ENCODE measurements at places on chromosomes 4 and X. TPM values are rescaled to one million over a fixed set of nuclear protein-coding genes. Genes with fewer than 3 reads are reported as not detected.

GRCh38 chr4:29005838-29006237 is 1714.3 kb upstream of the PCDH7 start:
- no peak for DNase-seq

Gene BEX5
- 7.2 TPM for total RNA-seq

Gene GPAT3
- 9.1 TPM for total RNA-seq

Gene ADH1B
- total RNA-seq: 0.08 TPM

Gene PRKG2
- total RNA-seq: 2.3 TPM

DNA sequence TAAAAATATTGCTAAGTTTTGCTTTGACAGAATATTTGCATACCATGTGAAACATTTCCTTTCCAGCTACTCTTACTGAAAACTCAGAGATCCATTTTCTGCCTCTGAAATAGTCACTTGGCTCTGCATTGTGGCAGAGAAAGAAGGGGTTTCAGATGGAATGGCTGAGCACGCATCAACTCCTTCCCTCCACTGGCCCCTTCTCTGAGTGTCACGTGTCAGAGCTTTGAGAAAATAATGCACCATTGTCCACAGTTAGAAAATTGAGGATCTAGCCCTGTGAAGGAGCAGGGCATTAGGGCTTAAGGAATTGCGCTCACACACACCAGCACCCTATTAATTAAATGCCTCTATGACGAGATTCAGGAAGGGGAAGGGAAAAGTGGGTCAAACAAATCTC is 78.8 kb upstream of the FAT4 start:
- DNase-seq: no peak

DNA sequence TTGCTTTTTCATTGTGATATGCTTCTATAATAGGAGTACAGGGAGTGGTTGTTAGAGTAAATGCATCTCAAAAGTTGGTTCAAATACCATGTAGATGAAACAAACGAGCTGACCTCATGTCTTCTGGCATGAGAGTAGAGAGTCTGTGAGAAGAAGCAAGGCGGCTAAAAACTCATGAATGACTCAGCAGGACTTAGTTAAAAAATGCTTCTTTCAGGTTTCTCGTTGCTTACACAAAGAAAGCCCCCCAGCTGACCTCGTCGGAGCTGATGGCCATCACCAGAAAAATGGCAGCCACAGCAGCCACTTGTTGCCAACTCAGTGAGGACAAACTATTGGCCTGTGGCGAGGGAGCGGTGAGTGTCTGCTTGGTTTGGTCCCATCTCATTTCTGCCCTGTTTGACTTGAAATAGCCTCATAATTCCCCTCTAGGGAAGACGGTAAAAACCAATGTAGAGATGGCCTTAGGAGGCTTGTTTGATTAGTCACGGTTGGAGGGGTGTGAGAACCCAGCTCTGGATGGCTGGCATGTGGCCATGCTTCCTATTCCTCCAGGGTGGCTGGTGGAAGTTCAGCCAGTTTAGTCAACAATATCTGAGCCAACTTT is 14.5 kb downstream of the AFP start:
- DNase-seq: peak; percentile 34

GRCh38 chr4:161187569-161187968 is 976.2 kb downstream of the FSTL5 start:
- no peak for DNase-seq

Gene XAGE2
- total RNA-seq: not detected

Gene PRR32
- total RNA-seq: not detected

DNA sequence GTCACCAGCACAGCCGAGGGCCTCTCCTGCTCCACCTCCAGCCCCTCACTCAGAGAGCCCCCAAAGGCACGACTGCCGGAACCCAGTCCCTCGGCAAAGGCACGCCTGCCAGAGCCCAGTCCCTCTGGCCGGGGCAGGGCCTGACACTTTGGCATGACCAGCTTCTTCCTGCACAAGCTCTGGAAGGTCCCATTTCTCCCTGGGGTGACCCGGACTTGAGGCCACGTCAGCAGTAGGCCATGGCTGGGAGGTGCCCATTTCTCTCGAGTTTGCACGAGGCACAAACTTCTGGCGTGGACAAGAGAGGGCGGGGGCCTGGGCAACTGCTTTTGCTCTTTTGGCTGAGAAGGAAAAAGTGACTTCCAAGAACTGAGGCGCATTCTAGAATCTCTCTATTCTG is 62.2 kb upstream of the GPR78 start:
- DNase-seq: no peak

Gene LONRF3
- total RNA-seq: 7.2 TPM

DNA sequence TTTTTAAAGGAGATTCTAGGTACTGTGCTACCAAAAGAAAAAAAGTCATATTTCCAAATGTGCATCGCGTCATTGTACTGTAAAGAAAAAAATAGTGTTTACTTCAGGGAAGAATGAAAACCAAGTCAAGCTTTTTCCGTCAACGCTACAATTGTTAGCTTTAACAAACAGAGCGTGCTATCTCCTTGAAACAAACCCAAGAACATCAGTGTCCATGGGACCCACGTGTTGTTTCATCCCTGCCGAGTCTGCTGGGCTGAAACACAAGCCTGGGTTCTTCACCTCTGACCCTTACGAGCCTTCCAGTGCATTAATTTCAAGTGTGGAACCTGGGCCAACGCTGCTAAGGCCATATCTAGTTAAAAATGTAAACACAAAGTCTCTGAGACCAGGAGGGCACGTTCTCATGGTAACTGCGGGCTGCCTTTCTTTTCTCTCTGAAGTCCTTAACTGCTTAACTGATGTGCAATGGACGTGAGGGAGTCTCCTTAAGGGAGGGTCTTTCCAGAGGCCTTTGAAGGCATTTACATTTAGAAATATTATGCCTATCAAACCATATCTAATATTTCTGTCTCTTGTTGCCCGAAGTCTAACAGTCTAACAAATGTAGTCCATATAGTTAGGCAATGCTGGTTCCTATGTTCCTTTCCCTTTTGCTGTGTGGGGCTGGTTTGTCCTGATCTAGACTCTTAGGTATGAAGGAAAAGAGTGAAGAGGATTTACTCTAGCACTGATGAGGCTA is 36.3 kb downstream of the ING2 start:
- no peak for DNase-seq

Gene S100G
- not detected for total RNA-seq

DNA sequence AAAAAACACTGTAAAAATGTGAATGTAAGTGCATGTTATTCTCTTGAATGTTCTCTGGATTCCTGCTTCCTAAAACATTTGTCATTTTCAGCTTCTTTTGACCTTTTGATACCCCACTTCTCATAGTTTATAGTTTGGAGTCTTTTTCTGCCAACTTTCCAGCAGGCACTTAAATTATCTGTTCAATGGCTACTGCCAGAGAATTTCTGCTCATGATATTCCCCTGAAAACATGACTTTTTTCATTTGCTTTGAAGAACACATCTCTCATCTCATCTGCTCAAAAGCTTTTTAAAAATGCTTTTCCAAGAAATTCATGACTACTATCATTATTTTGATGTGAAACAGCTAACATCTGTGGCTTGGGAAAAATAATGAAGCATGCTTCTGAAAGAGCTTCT is 269.7 kb upstream of the PCDH7 start:
- no peak for DNase-seq

Gene CSAG3
- total RNA-seq: not detected

- DNase-seq: no peak
Measured at GRCh38 chr4:54784161-54784671, 126.5 kb downstream of the KIT start.

DNA sequence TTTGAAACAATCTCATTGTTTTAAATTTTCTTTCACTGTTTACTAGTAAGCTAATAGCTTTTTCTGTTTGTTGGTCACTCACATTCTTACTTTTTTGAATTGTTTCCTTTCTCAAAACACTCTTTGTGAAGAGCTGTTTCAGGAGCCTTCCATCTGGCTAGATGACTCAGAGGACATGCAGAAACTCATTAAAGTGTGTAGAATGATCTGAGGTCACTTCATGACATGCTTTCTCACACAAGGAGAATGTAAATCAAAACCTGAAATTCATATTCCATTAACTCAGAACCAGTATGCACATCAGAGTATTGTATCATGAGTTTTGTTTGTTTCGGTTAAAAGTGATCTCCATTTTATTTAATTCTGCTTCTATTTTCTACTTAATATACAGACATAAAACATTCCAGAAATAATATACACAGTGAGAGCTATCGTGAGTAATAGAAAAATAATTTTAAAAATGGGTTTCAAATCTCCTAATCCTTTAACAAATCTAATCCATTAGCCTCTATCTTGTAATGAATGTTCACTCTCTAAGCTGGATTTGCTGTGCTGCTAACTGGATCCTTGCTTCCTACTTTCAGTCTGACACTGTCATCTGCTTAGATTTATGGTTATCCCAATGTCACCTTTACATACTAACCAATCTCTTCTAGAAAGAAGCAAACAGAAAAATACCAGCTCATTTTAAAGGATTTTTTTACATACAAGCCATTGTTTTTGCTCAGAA is 449.6 kb downstream of the FSTL5 start:
- DNase-seq: peak; percentile 61

Gene NXF2
- not detected for total RNA-seq

Gene CT83
- total RNA-seq: not detected

- DNase-seq: no peak
Measured at GRCh38 chrX:31653422-31653821, 581.6 kb upstream of the FTHL17 start.

- no peak for DNase-seq
Measured at GRCh38 chrX:154484255-154485149, 1.9 kb downstream of the UBL4A start.

GRCh38 chr4:13865871-13866669 is 238.5 kb upstream of the BOD1L1 start:
- no peak for DNase-seq

DNA sequence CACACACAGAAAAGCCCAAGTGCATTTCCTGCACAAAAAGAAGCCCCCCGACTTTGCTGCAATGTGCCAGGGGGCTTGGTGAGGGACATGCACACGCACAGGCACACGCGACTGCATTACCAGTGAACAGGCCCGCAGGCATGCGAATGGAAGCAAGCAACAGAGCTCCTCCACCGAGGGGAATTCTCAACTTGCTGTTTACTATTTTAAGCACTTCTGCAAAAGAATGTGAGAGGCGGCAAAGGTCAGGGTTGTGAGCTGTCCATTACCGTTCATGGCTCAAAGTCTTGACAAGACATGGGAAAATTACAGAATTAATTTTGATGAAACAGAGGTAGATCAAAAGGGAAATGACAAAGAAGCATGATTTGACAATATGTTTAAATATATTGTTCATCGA is 342.5 kb upstream of the NOCT start:
- DNase-seq: no peak

Gene DGAT2L6
- not detected for total RNA-seq

DNA sequence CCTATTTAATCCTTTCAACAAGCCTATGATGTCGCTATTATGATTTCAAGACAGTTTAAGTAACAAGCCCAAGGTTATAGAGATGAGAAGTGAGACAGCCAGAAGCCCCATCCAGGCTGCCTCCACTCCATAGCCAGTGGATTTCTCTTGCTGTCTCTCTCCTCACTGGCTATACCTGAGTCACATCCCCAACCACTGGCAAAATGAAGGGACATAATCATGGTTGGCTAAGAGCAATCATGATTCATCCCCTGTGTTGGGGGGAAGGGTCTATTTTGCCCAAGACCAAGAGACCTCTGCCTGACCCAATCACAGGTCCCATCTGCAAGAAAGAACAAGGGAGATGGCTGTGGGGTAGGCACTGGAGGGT is 334.9 kb upstream of the GATB start:
- DNase-seq: no peak

- DNase-seq: no peak
Measured at GRCh38 chr4:169068423-169068822, 58.4 kb upstream of the CBR4 start.

- no peak for DNase-seq
Measured at GRCh38 chr4:149914119-149915115, 98.8 kb upstream of the IQCM start.

DNA sequence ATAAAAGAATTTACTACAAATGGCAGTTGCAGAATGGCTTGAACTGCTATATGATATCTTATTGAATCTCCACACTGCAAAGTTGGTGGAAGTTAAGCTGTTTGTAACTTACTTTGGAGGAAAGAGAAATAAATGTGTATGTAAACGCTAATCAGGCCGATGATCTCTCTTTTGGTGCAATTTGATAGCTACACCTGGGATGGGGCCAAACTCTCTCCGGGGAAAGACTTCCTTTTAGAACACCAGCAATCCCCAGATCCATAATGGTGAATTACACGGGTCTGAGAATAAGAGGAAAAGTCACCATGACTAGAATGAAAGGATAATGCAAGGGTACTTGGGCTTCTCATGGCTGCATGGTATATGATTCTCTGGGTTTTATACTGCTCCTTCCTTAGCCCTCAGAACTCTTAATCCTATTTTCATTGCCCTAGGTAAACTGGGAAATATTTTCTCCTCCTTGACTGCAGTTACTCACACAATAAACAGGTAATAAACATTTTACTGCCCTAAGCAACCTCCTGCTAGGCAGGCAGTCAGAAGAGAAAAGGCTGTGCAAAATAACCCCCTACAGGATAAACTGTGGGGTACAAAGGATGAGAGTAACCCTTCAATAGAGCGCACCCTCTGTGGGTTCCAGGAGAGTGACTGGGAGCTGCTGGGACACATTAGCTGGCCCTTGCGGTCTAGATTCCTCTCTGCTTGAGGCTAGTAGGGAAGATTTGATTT is 109.3 kb downstream of the MGST2 start:
- DNase-seq: no peak

GRCh38 chrX:113935518-113935917 is 648.4 kb upstream of the HTR2C start:
- DNase-seq: no peak

GRCh38 chr4:15982842-15983524 is 20.0 kb upstream of the FGFBP2 start:
- no peak for DNase-seq

DNA sequence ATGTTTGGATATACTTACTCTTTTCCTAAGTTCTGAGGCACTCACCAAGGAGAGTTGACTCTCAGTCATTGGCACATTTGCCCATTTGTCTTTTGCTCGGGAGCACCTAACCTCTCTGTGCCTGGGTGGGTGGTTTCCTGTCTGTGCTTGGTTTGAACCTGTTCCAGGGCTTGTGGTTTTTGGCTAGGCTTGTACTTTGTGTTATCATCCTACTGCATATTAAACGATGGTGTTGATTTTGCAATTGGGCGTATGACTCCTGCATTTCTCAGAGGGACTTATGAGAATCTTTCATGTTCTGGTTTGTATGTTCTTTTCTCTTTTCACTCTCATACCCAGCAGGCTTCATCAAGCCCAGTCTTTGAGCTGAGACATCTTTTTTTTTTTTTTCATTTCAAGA is 161.7 kb downstream of the BTC start:
- peak; percentile 83 for DNase-seq

- no peak for DNase-seq
Measured at GRCh38 chrX:130714665-130715064, 188.3 kb downstream of the ENOX2 start.
